ENCODE measurements at places on chromosomes 6 and 20.

- no peak overlapping the region for H3K27ac ChIP-seq
- H3K27me3 ChIP-seq: no peaks in the 10 kb centered on the region
- no peak overlapping the region for H3K4me3 ChIP-seq
- DNase-seq: no peak
- H3K4me1 ChIP-seq: peaks cover 12% of the 10 kb centered on the region
Observed at GRCh38 chr6:170222498-170223471, 68.1 kb downstream of the DLL1 start.

- no peak overlapping the region for H3K4me3 ChIP-seq
- DNase-seq: no peak
- no peaks in the 10 kb centered on the region for H3K36me3 ChIP-seq
- H3K27ac ChIP-seq: no peak overlapping the region
- H3K27me3 ChIP-seq: no peaks in the 10 kb centered on the region
Observed at GRCh38 chr6:116030770-116031169, 29.9 kb downstream of the FRK start.

GRCh38 chr20:31602779-31603441 is 2.2 kb upstream of the ID1 start:
- peaks cover 8% of the 10 kb centered on the region for H3K36me3 ChIP-seq
- peaks cover 33% of the 10 kb centered on the region for H3K4me1 ChIP-seq

DNA sequence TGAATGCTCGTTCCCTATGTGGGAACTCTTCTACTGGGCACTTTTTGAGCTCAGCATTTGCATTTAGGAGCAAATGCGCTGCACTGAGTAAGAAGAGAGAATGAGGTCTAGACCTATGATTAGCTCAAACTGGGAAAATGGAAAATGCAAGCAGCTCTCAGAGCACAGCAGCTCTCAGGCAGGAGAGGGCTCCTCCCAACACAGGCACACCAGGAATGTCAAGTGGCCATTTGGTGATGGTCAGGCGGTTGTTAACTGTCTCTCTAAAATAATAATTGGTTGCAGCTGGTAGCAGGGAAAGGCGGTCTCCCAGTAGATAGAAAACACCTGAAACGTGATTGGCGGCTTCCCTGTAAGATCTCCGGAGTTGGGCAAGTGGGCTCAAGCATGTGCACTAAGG is 162.0 kb upstream of the ECI2 start:
- H3K36me3 ChIP-seq: peaks cover 16% of the 10 kb centered on the region
- H3K4me3 ChIP-seq: no peak overlapping the region
- H3K27ac ChIP-seq: no peak overlapping the region
- no peak for DNase-seq
- peaks cover 5% of the 10 kb centered on the region for H3K27me3 ChIP-seq

Measured in WTC11 (cell line).